ENCODE measurements at places on chromosomes 2 and 18.

DNA sequence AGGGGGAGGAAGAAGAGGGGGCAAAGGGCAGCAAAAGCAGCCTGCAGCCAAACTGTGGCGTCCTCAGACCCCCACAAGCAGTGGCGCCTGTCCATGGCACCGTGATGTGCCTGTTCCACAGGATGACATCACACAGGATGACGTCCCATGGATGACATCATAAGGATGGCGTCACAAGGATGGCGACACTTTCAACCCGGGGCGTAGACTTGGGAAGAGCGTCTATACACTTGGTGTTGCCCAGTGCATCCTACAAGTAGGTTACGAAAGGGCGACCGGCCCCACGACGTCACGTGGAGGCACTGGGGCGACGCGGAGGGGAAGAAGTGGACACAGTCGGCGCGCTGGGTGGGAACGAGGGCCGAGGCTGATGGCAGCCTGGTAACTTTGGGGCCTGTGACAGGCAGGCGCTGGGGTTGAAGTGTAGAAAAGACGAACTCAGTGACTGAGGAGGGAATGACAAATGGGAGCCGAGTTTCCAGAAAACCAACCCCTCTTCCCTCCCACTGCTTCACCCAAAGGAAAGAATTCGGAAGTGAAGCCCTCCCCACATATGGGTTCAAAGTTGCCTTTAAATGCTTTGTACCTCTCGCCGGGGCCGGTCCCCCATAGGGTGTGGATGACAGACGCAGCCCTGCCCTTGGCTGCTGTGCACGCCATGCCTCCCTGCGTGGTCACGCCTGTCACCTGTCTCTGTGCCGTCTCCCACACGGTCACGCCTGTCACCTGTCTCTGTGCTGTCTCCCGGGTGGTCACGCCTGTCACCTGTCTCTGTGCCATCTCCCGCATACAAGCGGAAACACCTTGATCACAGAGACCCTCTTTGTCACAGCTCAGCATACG lies 13.4 kb upstream of the KCNG2 start:
- no peak for DNase-seq

GRCh38 chr2:197268786-197269584 lies 41.6 kb downstream of the ANKRD44 start:
- no peak for DNase-seq

- no peak for DNase-seq
These were observed 394.4 kb downstream of the LRP1B start for GRCh38 chr2:141736466-141736865.

DNA sequence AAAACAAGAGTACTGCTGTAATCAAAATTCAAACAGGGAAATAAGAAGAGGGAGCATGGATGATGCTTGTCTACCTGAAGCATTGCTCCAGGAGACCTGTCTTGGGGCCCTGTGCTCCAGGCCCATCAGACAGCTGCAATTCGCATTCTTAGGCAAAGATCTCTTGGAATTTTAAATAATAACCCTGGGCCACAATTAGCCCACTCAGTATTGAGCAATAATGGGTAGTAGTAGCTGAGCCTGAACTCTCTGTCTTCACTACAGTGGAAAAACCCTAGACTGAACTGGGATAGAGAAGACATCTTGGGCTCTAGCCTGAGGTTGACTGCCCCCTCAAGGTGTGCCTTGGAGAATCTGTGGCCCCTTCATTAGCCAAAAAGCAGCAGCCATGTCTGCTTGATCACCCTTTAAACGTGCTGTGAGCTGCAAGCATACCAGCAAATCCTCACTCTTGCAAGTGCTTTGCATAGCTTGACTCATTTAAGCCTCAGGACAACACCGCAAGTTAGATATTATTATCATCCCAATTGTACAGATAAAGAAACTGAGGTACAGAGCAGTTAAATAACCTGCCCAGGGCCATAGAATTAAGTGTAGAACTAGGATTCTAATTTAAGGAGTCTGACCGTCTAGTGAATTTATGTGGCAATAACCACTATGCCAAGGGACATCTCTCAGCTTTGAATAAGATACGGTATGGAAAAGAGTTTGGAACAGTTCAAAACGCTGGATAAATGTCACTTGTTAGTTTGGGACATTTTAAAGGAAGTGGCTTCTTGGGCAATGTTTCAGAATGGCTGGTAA lies 69.0 kb downstream of the DDX1 start:
- DNase-seq = no peak

GRCh38 chr18:11957636-11958035 lies 23.7 kb upstream of the IMPA2 start:
- no peak for DNase-seq

DNA sequence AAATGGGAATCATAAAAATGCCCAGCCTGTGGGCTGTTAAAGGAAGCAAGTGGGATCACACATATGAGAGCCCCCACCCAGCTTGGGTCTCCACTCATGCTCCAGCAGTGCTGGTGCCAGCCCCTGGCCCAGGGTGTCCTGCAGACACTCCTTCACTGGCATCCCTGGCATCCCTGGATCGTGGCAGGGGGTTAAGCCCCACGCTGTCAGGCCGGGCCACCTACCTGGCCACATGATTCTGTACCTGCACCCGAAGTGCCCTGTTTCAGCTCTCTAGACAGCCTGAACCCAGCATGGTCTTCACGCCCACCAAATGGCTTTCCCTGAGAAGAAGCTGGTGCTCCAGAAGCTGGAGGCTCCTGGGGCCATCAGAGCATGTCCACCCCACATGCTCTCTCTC lies 137.4 kb downstream of the INHBB start:
- no peak for DNase-seq

- DNase-seq = no peak
These were observed 38.5 kb downstream of the KCTD18 start for GRCh38 chr2:200471324-200471848.

DNA sequence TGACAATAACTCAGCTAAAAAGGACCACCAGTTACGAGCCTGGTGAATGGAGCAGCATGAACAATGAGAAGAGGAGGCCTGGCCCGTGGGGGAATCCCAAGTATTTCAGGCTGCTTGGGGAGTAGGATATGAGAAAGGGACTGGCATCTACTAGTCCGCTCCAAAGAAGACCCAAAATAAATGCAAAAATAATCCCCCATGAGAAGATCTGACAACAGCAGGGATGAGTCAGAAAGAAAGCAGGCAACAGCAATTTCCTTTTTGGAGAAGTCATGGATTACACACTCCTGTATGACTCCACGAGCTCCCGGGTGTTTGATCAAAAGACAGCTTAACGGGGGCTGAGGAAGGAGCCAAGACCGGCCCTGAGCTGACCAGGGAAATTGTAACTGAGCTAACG lies 111.4 kb downstream of the SOX11 start:
- DNase-seq = no peak

GRCh38 chr2:156666130-156666785 lies 230.1 kb downstream of the GPD2 start:
- no peak for DNase-seq

GRCh38 chr2:69253611-69254301 lies 133.3 kb downstream of the GFPT1 start:
- peak; percentile 72 for DNase-seq

DNA sequence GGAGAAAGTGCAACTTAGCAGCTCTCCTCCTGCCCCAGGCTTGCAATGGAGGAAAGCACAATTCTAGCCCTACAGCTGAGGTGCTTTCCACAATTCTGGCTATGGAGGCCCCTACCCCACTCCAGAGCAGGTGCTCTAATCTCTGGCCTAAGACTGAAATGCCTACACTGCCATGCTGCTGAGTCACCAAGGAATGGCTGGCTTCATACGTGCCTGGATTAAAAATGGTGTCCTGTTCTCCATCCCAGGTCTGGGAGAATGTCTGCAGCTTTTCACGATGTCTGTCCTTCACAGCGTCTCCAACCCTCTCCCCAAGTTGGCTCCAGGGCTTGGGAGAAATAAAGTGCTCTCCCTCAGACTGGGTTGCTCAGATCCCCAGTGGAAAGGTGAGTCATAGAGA lies 48.5 kb downstream of the MBOAT2 start:
- no peak for DNase-seq

DNA sequence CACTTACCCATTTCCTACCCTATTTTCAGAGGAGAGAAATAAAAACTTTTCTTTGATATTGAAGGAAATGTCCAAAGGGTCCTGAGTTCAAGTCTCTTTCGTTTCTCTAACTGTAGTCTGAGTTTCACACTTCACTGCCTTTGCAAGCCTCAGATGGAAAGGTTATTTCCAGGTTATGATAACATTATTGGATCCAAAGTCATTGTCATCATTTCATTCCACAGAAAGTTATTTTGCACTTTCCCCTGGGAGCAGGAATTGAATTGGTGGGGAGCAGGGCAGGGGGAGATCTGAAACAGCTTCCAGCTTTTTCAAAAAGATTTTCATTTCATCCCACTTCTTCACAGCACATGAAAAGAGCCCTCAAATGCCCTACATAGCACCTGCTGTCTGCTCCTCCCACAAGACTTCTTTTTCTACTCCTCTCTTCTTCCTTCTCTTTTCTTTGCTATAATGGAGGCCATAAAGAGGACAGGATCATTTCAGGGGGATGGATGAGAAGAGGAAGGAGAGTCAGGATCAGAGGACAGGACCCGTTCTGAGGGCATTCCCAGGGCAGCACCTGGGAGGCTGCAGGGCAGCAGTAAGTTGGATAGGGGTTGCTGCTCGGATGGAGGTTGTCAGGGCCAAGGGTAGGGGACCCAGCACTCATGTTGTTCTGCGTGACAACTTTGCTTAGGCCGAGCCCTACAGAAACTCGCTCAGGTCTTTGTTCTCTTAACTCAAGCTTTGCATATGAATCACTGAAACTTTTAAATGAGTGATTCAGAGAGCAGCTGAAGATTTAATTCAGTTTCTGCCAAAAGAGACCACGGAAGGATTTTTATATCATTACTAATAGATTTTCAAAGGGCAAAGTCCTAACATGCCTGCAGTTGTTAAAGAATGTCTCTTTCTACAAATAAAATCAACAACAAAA lies 11.4 kb upstream of the GALNT5 start:
- DNase-seq = no peak

DNA sequence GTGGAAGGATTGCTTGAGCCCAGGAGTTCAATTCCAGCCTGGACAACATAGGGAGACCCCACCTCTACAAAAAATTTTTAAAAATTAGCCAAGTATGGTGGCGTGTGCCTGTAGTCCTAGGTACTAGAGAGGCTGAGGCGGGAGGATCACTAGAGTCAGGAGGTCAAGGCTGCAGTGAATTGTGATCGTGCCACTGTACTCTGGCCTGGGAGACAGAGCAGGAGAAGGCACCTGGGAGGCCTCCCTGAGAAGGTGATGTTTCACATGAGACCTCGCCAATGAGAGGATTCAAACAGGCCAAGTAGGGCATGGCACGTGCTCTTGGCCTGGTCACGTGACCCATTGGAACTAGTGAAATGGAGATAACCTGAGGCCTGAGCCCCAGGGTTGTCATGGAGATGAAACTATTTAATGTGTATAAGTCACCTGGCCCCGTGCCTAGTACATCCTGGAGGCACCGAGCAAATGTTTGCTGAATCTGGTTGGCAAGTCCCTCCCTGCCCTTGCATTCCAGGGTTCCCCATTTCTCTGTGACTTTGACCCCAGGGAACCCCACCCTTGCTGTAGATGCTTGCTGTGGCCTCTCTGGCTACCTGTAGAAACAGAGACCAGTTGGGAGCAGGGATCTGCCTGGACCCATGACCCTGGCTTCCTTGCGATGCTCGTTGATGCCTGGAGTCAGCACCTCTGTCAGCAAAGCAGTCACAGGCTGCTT lies 26.1 kb upstream of the ROCK2 start:
- no peak for DNase-seq

DNA sequence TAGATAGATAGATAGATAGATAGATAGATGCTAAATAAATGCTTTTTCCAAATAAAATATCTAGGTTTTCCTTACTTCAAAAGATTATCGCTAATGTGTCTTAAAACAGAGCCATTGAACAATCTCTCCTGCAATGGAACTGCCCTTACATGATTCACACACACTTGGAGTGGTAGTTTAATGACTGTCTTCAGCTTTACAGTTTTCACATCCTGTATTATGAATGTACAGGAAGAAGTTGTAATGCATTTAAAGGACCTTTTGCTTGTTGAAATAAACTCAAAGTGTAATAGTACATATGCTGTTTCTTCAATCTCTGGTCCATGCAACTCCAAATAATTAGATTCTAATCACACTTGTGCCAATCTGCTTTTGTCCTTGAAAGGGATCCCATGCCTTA lies 797.6 kb upstream of the CDH2 start:
- DNase-seq = no peak

GRCh38 chr18:48006415-48007175 lies 76.1 kb upstream of the SMAD2 start:
- DNase-seq = no peak

- DNase-seq = no peak
These were observed 35.1 kb upstream of the B4GALT6 start for GRCh38 chr18:31719363-31720006.

GRCh38 chr2:44250376-44250775 lies 24.9 kb upstream of the SLC3A1 start:
- DNase-seq = no peak

GRCh38 chr18:74289137-74289536 lies 2.6 kb downstream of the CYB5A start:
- DNase-seq = no peak

GRCh38 chr2:86079981-86080911 lies 25.4 kb downstream of the POLR1A start:
- DNase-seq = peak; percentile 45

- no peak for DNase-seq
These were observed 43.6 kb upstream of the TMEM18 start for GRCh38 chr2:720842-721241.

- DNase-seq = no peak
These were observed 29.1 kb upstream of the RNU4ATAC start for GRCh38 chr2:121501554-121501953.

DNA sequence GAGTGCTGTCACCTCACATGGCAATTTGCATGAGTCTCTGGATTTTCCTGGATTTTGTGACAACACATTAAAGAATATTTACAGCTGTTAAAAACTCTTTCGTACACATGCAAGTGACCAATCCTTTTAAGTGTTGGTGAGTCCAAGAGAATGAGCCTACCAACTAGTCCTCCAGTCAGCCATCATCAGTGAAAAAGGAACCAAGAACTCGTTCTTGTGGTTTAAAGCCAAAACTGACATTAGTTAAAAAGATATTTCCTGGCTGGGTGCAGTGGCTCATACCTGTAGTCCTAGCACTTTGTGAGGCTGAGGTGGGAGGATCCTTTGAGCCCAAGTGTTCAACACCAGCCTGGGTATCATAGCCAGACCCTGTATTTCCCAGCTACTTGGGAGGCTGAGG lies 215.4 kb upstream of the ITGA4 start:
- DNase-seq = no peak

- peak; percentile 40 for DNase-seq
These were observed 27.8 kb downstream of the CRACDL start for GRCh38 chr2:98907966-98908905.

DNA sequence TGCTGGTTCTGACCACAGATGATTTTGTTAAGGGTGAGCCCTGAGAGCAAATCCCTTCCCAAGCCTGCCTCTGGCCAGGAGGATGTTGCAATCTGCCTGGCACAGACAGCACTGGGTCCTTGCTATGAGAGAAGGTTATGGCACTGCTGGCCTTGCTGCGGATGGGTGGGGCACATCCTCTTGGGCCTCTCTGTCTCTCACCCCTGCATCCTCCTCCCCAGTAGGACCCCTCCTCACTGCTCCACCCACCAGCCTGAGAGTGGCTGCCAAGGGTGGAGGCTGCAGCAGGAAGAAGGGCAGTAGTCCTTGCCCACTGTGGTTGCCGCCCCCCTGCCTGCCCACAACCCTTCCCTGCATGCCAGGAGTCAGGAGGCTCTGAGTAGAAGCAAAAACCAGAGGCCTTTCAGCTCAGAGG lies 180.9 kb downstream of the ZBTB7C start:
- peak; percentile 9 for DNase-seq

GRCh38 chr2:141805302-141805701 lies 325.5 kb downstream of the LRP1B start:
- no peak for DNase-seq

GRCh38 chr18:75784390-75784789 lies 356.9 kb upstream of the SMIM21 start:
- no peak for DNase-seq

GRCh38 chr2:240998706-240998994 lies 232 bp downstream of the SNED1 start:
- DNase-seq = no peak

Data from DMS79 (cell line).